HuH-7 (cell line): ENCODE measurements at places on chromosomes 5 and 9.

DNA sequence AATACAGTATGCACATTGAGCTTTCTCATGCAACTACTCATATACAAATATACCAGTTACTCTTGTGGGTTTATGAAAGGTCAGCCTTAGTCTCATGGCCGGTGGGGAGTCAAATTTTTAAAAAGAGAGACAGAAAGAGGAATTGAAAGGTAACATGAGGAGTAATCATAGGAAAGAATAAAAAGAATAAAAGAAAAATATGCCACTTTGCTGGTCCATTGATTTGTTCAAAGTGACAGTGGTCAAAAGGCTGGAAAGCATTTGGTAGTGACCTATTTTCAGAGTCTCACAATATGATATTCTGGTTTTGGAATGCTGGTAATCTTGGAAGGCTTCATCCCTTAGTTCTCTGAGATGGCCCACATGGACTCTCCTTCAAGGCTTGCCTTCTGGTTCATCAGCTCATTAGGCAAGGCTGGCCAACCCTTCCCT lies 67.0 kb downstream of the ZNF366 start:
- DNase-seq: no peak

DNA sequence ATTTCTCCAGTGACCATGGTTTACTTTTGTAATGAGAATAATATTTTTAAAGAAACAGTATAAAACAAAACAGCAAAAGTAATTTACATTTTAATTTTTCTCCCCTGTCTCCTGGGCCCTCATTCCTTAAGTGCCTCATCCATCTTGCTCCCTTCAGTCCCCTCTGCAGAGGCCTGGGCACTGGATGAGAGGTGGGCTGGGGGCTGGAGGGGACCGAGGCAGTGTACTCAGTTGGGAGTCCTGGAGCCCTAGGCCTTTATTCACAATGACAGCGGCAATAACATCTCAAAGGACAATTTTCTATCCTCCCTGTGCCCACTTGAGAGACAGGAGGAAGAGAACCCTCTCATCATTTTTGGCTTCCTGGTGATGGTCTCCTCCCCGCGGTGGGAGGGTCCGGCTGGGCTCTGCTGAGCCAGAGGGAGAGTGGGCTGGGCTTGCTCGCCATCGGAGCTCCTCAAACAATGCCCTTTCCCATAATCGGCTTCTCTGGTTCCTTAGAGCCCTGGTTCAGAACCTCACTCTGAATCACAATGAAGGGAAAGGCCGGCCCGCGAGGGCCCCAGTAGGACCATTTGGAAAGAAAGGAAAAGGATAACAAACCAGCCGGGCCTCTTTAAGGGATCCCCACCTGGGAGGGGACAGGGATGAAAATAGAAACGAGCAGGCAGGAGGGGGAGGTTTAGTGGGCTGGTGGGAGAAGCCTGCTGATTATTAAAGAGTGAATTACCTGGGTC lies 9.7 kb upstream of the SMIM32 start:
- no peak for DNase-seq

- DNase-seq: no peak
These were observed 62.2 kb upstream of the ANGPTL2 start for GRCh38 chr9:127184641-127185040.

DNA sequence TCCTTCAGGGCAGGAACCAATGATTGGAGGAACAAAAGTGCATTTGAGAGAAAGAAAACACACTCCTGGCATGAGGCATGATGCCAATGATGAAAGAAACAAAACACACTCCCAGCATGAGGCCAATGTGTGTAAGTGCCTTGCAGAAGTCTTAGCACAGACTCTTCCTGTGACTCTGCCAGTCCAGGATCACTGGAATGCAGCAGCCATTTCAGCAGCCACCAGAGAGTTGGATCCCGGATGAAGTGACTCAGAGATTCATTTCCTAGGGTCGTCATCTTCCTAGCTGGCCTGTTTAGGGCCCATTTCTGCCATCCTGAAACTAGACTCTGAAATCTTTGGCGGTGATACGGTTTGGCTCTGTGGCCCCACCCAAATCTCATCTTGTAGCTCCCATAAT lies 212.5 kb downstream of the CFAP90 start:
- no peak for DNase-seq

GRCh38 chr9:93093127-93093876 lies 2.7 kb upstream of the CARD19 start:
- no peak for DNase-seq

DNA sequence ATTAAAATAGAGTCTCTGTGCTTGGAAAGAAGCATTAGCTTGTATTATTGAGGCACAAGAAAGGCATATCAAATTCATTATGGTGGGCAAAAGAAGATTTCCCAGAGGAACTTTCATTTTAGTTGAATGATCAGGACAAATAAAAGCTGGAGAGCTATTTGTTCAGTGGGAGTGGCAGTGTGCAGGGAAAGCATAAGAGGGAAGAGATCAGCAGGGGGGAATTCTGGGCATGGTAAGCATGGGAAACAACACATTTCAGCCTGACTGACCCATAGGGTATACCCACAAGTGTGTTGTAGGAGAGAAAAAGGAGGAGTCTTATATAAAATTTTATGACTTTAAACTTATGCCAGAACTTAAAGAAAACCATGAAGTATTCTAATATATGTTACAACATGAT lies 167.7 kb upstream of the RASA1 start:
- peak; percentile 6 for DNase-seq

DNA sequence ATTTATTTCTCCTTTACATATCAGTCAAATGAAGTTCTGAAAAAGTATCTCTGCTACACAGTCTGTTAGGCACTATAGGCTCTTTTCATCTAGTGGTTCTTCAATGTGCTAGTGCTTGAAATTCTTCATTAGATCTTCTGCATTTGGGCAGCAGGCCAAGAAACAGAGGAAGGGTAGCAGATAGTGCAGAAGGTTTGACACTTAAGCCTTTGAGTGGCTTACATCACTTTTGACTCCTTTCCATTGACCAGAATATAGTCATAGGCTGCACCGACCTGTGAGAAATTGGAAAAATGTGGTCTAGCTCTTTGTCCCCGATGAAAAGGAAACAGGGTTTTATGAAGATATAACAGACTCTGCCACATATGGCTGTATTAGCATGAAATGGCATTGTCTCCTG lies 459.5 kb upstream of the PTGER4 start:
- no peak for DNase-seq
